ENCODE measurements at places on chromosomes 1 and 21.

GRCh38 chr1:83905315-83905907, 93.5 kb downstream of the TTLL7 start:
- DNase-seq: peak; percentile 18

GRCh38 chr1:44747878-44748277, 8.2 kb downstream of the KIF2C start:
- no peak for DNase-seq

DNA sequence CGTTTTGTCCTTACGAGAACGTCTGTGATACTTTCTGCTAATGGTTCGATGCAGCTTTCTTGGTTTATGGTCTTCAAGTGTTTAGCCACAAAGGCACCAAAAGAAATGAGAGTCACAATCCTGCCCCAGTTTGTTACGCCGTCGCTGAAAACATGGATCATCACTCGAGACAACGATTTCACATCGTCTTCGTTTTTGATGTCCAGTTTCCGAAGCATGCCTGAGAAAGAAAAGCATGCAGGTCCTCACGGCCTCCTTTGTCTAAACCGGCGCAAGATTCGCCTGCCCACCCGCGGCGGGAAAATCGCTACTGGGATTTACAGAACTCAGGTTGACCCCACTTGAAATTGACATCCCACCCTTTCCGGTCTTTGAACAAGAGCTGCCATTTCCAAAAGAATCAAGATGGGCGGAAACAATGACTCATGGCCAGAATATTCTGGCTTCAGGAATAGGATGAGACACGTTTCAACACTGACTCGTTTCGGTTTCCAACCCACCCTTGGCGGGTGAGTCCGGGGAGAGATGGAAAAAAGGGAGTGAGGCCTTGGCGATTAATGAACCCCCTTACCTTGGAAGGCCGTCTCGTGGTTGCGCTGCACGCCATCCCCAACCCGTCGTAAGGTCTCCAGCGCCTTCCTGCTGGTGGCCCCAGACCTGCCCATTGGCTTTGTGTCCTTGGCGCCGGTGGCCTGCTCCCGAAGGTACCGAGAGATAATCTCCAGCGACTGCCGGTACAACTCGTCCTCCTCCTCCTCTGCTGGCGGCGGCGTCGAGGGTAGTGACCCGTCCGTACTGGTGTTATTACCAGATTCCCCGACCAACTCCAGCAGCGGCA, 919 bp downstream of the MCL1 start:
- peak; percentile 48 for DNase-seq

- DNase-seq: no peak
These were observed 612 bp upstream of the CMPK1 start for GRCh38 chr1:47332779-47333577.

- DNase-seq: no peak
These were observed 79.7 kb downstream of the GALNT2 start for GRCh38 chr1:230146709-230147108.

GRCh38 chr1:155044812-155045657, 6.1 kb upstream of the ADAM15 start:
- peak; percentile 87 for DNase-seq

GRCh38 chr1:186753241-186753640, 73.0 kb upstream of the PTGS2 start:
- DNase-seq: no peak

DNA sequence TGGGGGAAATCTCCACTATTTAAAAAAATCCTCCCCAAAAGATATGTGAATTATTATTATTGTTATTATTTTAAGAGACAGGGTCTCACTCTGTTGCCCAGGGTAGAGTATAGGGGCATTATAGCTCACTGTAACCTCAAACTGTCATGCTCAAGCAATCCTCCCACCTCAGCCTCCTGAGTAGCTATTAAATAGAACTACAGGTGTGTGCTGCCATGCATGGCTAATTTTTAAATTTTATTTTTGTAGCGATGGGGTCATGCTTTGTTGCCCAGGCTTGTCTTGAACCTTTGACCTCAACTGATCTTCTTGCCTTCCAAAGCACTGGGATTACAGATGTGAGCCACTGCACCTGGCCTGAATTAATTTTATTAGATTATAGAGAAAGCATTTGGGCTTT, 116.8 kb downstream of the RABGAP1L start:
- DNase-seq: no peak

- DNase-seq: no peak
These were observed 8.6 kb downstream of the KCNC4 start for GRCh38 chr1:110218739-110219138.

- no peak for DNase-seq
These were observed 92.4 kb downstream of the KCNJ15 start for GRCh38 chr21:38349111-38349746.

DNA sequence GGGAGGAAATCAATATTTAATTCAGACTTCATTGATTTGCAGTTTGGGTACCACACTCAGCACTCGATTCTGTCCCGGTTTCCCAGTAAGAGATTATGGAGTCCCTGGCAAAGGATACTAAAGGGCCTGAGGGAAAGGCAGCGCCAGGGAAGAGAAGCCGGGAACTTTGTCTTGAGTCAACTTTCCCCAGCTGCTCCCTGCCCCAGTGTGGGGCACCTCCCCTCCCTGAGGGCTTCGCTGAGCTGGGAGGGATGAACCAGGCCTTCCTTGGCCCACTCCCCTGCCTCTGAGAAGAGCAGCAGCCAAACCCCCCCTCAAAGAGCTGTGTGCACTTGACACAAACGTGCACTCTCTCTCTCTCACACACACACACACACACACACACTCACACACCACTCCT, 32.6 kb downstream of the OPTC start:
- no peak for DNase-seq

DNA sequence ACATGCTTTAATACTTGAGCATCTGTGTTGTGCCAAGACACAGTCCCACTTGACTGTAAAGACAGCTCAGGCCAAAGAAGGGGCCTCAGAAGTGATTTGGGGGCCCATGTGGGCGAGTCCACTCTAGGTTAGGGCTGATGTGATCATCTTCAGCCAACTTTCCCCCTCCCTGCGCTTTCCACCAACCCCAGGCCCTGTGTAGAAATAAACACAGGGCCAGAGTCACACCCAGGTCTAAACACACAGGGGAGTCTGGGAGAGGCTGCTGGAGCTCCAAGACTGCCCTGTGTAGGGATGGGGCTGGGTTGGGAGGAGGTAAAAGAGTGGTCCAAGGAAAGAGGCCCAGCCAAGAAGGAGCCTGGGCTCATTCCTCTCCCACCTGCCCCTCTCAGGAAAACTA, 2.5 kb upstream of the WNT2B start:
- no peak for DNase-seq

DNA sequence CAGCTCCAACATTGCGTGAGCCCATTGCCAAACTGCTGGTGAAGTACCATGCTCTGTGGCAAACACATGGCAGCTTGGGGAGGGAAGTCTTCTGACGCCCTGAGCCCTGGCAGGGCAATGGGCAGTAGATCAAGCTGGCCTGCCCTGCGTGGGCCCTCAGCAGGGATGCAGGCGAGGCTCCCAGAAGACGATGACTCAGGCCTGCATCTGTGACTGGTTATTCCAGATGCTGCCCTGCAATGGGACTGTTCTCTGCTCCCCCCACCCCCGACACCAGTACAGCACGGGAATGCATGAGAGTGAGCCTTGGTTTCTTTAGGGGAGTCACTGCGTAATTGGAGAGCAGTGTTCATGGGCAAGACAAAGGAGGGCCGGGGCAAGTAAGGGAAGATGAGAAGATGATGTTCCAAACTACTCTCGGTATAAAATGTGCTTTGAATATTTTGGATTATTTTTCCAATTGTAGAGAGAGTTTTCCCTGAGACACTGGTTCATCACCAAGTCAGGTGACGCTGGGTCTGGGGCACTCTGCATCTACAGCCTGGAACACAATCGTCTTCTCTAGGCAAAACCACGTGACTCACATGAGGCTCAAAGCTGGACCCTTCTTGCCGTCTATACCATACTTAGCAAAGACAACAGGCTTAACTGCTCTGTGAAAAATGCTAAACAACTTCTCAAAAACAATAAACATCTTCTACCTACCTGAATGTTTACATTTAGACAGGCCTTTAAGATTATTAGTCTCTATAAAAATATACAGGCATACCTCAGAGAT, 9.0 kb upstream of the C1orf198 start:
- no peak for DNase-seq

DNA sequence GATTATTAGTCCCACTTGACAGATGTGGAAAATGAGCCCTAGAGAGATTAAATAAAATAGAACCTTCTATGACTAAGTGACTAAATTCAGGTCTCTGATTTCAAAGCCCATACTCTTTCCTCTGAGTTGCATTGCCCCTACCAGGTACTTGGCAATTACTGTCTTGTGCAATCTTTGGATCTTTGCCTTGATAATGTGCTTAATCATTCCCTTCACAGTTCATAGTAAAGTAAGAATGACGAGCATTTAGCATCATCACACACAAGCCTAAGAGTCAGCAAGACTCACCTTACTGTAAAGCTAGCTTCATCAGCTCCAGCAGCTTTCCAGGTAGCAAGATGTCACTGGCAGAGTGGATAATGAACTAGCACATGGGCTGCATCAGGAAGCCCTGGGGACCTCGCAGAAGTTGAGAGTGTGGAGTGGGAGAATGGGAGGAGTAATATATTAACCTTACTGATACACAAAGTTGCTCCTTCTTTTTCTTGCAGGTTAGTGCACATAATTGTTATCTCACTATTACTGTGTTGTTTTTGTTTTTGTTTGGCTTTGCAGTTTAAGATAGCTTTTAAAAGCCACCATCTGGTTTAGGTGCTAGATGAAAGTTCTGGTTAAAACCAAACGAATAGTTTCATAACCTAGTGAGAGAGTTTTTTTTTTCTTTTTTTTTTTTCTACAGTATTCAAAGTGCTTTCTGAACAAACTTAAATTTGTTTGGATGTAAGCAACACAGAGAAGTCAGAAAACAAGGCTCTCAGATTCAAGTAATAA, 71.8 kb downstream of the PBX1 start:
- DNase-seq: no peak

GRCh38 chr1:241641773-241642592, 1.8 kb upstream of the CHML start:
- DNase-seq: no peak

GRCh38 chr1:156897078-156897825, 3.7 kb downstream of the PEAR1 start:
- no peak for DNase-seq

- DNase-seq: no peak
These were observed 104.1 kb downstream of the RIPK4 start for GRCh38 chr21:41662761-41663160.

DNA sequence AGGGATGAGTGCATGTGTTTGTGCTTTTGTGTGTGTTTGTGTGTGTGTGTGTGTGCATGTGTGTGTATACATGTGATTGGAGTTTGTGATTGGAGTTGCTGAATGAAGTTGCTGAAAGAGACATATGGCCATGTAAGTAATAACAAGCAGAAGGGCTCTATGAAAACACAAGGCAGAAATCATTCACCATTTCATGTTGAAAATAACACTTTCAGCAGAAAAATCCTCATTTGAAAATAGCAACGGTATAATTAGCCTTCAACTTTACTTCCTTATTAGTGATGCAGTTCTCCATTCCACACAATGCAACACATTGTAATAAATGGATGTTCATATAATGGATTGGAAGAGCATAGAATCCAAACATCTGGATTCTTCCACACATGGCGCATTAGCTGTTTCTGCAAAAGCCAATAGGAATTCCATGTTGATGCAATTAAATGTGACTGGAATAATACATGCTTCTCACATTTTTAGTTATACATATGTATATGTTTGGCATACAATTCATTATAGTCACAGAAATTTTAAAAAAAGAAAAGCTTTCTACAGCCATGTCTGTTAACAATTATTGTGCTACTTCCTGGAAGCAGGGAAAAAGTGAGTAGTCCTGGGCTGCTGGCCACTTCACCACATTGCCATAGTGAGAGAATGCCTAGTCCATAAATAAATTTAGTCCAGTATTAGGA, 538.0 kb downstream of the LTN1 start:
- no peak for DNase-seq

DNA sequence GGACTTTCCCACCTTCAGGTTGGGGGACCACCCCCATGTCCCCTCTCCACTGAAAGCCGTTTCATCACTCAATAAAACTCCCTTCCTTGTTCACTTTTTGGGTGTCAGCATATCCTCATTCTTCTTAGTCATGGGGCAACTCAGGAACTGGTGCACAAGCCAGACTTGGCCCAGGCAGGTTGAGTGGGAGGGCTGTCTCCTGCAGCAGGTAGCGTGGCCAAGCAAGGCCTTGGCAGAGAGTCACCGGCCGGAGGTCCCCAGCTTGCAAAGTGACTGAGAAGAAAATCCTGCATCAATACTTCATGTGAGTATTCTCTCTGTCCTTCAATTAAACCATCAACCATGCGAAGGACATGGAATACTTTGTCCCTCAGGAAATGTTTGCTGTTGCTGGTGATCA, 148.9 kb downstream of the RHOU start:
- DNase-seq: no peak

DNA sequence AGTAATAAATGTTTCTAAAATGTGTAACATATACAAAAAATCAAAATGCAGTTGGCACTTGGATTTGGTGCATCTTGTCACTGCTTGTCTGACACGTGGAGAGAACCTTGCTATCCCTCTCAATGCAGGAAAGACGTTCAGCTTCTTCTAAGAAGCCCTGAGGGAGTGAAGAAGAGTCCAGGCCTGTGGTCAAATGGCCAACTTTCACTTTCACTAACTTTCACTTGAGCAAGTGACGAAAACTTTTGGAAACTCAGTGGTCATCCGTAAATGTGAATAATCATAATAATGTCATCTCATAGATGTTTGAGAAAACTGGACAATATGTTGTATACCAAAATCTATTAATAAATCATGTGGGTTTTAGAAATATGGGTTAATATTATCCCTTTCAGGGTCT, 61.9 kb downstream of the ERG start:
- DNase-seq: no peak

- no peak for DNase-seq
These were observed 26.8 kb downstream of the BCAS2 start for GRCh38 chr1:114554577-114554976.

- no peak for DNase-seq
These were observed 3.7 kb downstream of the MCL1 start for GRCh38 chr1:150575518-150576366.

- no peak for DNase-seq
These were observed 39.6 kb upstream of the ARHGAP29 start for GRCh38 chr1:94276988-94277434.

DNA sequence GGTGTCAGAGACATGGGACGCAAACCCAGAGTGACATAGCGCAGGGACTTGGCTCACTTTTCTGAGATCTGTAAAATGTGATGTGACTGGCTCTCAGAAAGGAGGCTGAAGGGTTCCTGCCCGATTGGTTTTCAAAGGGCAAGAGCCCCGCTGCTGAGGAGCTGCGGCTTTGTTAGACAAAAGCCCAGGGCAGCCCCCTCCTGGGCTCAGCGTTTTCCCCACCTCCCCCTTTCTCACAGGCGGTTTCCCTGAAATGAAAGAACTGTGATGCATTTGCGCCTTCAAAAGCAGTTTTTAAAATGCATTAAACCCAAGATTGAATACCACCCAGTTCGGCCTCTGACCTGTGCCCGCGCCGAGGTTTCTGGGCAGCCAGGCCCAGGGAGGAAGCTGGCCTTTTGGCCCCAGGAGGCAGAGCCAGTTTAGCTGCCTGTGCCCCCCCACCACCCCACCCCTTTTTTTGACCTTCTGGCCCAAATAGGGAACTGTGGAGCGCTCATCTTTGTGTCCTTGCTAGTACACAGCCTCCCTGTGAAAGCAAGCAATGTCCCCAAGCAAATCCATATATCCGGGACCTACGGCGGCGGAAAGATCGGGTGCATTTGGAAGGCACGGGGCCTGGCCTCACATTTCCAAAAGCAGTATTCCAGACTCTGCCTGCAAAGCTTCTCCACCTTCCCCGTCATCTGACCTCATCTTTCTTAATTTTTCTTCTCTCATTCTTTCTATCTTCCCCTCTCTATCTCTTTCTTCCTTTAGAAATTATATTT, 28.6 kb downstream of the CD247 start:
- no peak for DNase-seq

- DNase-seq: peak; percentile 72
These were observed 8.0 kb upstream of the PLCH2 start for GRCh38 chr1:2468041-2468472.
